NCI-H1930 (cell line): ENCODE measurements at places on chromosomes 12 and 14.

DNA sequence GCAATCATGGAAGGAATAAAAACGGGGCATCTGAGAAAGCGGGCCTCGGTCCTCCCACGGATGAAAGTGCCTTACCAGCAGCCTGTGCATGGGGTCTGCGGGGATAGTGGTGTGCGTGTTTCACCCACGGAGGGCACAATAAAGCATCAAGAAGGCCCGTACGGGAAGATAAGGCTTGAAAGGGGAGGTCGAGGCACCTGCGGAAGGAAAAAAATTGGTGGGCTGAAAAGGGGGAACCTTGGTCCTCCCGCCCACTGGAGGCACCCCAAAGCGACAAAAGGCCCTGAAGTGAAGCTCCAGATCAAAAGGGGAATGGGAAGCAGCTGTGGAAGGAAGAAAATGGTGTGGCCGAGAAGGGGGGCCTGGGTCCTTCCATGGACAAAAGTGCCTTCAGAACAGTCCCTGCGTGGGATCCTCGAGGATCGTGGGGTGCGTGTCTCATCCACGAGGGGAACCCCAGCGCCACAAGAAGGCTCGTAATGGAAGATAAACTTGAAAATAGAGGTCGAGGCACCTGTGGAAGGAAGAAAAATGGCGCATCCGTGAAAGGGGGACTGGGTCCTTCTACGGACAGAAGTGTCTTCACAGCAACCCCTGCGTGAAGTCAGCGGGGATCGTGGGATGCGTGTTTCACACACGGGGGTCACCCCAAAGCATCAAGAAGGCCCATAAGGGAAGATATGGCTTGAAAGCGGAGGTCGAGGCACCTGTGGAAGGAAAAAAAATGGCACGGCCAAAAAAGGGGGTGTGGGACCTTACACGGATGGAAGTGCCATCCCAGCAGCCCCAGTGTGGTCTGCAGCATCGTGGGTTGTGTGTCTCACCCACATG, 276.9 kb downstream of the ALG10 start:
- DNase-seq, result no peak

GRCh38 chr12:80443974-80444666, at the start of gene PTPRQ:
Gene PTPRQ (plus strand): TSS chr12:80444235. CDS start chr12:80444346, 111 bp downstream.
- no peak for DNase-seq

GRCh38 chr14:89428546-89429198, 11.6 kb upstream of the FOXN3 start:
- peak; percentile 31 for DNase-seq

DNA sequence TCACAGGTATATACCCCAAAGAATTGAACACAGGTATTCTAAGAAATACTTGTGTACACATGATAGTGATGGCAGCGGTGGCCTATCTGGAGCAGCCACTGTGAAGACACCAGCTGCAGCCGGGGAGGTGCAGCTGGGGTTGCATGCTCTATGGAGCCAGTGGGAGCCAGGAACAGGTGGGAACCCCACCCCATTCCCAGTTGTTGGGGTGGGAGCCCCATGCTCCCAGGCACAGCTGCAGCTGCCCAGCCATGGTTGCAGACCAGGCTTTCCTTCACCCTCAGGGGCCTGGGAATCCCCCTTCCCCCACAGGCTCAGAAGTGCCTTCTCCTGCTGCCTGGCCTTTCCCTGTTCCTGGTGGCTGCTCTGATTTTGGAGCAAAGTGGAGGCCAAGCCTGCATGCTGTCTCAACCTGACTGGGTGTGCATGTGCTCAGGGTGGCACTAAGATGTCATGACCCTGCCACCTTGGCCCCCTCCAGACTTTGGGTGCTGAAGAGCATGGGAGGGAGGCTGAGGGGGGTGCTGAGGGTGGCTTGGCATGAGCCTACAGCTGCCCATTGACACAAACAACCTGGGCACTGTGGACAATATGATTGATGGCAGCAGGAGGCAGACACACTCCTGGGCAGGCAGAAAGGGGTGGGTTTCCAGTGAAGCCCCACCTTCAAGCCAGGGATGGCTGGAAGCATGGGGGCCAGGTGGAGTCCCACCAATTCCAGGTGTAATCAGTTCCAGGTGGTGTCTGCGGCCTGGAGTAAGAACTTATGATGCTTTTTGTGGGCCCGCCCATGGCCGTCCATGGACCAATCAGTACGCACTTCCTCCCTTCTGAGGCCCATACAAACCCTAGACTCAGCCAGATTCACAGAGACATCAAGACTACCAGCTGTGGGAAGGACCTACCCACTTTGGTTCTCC, 234.7 kb downstream of the ADGRD1 start:
- DNase-seq, result no peak

DNA sequence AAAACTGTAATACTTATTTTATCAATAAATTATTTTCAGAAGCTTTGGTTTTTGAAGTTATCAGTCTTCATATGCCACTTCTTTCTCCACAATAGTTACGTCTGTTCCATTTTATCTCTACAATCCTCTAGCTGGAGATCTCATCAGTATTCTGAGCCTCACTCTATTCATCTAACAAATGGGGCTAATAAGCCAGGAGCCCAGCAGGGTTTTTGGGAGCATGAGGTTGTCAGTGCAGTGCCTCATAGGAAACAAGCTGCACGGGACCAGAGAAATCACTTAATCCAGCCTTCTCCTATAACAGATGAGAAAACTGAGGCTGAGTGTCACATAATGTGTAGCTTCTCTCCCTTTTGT, 501.9 kb upstream of the RGS6 start:
- DNase-seq, result no peak

DNA sequence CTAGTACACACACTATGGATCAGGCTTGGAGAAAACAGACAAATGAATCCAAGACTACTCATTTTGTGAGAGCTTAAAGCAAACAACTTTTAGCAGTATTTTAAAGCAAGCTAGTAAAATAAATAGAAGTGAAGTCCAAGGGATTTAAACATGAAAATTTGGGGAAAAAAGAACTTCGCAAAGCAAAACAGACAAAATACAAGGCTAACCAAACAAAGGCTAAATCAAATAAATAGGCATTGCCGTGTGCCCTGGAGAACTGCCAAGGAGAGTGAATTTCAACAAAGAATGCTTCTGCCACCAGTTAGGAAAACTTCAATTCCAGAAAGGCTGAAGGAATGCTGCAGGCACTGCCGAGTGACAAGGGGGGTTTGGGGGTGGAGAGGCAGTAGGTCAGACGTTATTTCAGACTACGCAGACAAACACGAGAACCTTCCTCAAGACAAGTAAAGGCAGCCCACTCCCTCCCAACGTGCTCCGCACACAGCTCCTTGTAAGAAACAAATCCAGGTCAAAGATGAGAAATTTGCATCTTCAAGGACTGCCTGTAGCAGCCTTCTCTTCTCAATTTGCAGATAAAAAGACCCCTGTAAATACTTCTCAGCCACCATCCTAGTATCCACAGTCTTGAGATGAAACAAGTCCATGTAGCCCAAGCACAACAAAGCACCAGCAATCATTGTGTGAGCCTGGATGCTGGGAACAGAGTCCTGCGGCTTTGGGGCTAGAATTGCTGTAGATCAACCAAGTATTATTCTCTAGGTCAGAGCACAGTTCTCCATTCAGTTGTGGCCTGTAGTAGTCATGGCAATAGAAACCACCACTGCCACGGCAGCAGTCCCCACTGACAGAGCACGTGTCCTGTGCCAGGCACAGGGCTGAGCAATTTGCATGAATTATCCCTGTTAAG, 43.3 kb downstream of the EFCAB11 start:
- no peak for DNase-seq

DNA sequence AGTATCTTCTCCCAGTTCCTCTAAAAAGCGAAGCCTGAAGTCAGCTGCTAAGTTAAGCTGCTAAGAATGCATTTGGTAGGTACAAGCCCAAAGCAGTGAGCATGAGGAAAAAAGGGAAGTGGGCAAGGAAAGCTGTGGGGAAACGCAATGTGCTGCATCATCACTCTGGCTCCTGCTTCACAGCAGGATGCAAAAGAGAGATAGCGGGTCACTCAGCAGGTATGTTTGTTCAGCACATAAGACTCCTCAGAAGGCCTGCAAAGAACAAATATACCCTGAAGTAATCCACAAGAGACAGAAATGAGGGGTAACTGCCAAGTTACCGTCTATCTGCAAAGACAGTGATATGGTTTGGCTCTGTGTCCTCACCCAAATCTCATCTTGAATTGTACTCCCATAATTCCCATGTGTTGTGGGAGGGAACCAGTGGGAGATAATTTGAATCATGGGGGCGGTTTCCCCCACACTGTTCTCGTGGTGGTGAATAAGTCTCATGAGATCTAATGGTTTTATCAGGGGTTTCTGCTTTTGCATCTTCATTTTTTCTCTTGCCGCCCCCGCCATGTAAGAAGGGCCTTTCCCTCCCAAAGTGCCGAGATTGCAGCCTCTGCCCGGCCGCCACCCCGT, 127.4 kb upstream of the EGLN3 start:
- DNase-seq, result no peak

- no peak for DNase-seq
Measured at GRCh38 chr14:34049790-34050189, 98.9 kb upstream of the EGLN3 start.

DNA sequence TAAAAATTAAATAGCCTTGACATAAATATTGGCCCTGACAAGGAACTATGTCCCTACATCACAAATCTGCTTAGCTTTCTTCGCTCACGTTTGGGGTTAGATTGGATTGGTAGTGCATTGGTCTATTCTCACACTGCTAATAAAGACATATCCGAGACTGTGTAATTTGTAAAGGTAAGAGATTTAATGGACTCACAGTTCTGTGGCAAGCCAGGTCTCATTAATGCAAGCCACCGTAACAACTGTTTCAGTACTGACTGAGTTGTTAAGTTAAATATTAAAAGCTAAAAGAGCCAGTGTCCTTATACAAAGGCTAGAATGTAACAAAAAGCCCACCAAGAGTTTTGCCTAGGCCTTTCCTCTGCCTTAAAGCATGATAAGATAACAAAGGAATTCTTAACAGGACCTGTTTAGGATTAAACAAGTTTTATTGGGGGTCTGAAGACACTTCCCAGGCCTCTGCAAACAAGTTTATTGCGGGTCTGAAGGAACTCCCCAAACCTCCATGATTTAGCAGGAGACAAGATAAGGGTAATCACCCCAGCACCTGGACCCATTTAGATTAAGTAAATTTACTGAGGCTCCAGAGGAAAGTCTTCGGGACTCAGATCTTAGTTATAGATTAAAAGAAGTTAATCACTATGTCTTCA, 88.2 kb upstream of the PTGDR start:
- no peak for DNase-seq

- DNase-seq, result no peak
Measured at GRCh38 chr12:128852885-128853599, at the start of gene GLT1D1. Gene GLT1D1 (plus strand): TSS chr12:128853478. CDS start chr12:128853582, 104 bp downstream.

- DNase-seq, result no peak
Measured at GRCh38 chr14:43413084-43413483, 1094.0 kb downstream of the FSCB start.

GRCh38 chr12:119682639-119683252, 14.8 kb downstream of the PRKAB1 start:
- DNase-seq, result no peak

GRCh38 chr14:60090864-60091519, 731 bp upstream of the PCNX4 start:
- peak; percentile 36 for DNase-seq

DNA sequence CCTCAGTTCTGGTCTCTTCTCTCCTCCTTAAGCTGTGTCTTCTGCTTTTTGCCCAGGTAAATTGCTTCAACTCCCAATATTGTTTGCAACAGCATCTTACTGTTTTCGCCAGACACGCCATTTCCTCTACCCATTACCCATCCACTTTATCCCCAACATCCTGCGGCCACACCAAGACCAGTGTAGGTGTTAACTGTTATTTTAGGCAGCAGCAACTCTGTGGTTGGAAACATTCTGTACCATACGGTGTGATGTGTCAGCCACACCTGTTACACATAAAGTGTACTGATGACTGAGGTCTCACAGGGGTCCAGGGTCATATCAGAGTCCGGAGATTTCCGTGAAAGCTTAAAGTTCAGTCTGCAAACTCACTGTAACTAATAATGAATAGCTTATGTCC, 21.8 kb upstream of the KLRD1 start:
- DNase-seq, result no peak

DNA sequence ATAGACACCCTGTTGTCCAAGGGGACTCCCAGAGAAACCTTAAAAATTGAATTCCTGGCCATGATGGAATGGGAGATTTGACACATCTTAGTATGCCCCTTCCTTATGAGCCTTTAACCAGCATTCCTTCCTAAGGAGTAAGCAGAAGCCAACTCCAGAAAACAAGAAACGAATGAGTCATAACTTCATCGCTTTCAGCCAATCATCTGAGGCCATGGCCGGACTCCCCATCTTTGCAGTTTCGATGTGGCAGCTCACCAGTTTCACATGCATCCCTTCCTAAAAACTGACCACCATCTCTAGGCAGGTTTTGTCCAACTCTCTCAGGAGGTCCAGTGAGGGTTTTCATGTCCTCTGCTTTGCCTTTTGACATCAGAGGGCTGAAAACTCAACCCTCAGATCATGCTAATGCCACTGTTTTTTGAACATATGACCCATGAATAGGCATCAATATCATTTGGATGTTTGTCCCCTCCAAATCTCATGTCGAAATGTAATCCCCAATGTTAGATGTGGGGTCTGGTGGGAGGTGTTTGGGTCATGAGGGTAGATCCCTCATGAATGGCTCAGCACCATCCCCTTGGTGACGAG, 19.9 kb downstream of the DAAM1 start:
- DNase-seq, result no peak

DNA sequence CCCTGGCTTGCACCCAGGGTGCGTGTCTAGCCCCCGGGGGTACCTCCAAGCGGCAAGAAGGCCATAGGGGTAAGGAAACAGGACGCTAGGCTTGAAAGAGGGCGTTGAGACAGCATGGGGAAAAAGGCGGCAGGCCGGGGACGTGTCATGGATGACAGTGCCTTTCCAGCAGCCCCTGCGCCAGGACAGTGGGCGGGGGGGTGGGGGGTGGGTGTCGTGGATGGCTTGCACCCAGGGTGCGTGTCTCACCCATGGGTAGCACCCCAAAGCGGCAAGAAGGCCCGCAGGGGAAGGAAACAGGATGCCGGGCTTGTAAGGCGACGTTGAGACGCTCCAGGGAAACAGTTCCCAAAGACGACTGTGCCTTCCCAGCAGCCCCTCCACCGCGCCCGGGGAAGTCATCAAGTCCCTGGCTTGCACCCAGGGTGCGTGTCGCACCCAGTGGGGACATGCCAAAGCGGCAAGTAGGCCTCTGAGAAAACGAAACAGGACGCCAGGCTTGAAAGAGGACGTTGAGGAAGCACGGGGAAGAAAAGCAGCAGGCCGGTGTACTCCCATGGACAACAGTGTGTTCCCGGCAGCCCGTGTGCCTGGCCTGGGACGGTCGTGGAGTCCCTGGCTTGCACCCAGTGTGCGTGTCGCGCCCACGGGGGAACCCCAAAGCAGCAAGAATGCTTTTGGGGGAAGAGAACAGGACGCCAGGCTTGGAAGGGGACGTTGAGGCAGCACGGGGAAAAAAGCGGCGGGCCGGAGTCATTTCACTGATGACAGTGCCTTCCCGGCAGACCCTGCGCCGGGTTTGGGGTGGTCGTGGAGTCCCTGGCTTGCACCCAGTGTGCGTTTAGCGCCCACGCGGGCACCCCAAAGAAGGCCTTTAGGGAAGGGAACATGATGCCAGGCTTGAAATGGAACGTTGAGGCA, 163.5 kb upstream of the ALG10B start:
- no peak for DNase-seq

- no peak for DNase-seq
Measured at GRCh38 chr12:68863109-68863770, 55.3 kb downstream of the MDM2 start.

- DNase-seq, result no peak
Measured at GRCh38 chr12:53986686-53987483, 1.9 kb downstream of the HOXC10 start.
